ENCODE measurements at places on chromosomes 16 and 17. TPM values are rescaled to one million over a fixed set of nuclear protein-coding genes. Genes with fewer than 3 reads are reported as not detected.

CHAD gene
- total RNA-seq = not detected

NT5M gene
- total RNA-seq = 1.4 TPM

KRTAP4-9 gene
- total RNA-seq = not detected

ZNF598 gene
- 10.4 TPM for total RNA-seq

KRT31 gene
- total RNA-seq = not detected

HBA1 gene
- total RNA-seq = not detected

HBA2 gene
- not detected for total RNA-seq

DDX5 gene
- total RNA-seq = 217 TPM

PRRT2 gene
- total RNA-seq = 1.0 TPM

BCL6B gene
- not detected for total RNA-seq

ZNF747 gene
- 2.6 TPM for total RNA-seq

CLEC18A gene
- 0.02 TPM for total RNA-seq

KRTAP4-4 gene
- not detected for total RNA-seq

ULK2 gene
- total RNA-seq = 6.6 TPM

CDIP1 gene
- total RNA-seq = 5.4 TPM

RNF151 gene
- total RNA-seq = not detected

NLRC3 gene
- total RNA-seq = not detected

TMIGD1 gene
- not detected for total RNA-seq

TBC1D10B gene
- 15.9 TPM for total RNA-seq

RAB37 gene
- not detected for total RNA-seq

ABCC11 gene
- total RNA-seq = not detected

ERBB2 gene
- 10.1 TPM for total RNA-seq

RUNDC3A gene
- not detected for total RNA-seq

NLGN2 gene
- 3.1 TPM for total RNA-seq
